NCI-H748 treated with DMSO at 0.1 percent for 48 hours (cell line): ENCODE measurements at places on chromosomes 13 and 19.

DNA sequence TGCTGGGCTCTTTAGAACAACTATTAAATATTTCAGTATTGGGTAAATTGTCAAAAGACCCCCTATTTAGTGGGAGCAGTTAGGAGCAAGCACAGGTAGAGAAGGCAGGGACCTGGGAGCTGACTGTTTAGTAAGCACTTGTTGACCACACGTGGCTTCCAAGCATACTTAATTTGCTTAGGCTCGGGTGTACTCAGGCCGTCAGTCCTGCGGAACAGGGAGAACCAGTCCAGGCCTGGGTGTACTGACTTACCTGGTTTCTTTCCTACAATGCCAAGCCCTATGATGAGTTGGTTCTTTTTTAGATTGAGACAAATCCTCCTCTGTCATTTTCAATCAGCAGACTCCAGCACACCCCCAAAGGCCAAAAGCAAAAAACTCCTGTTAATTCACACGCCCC is 90.0 kb downstream of the WDFY2 start:
- DNase-seq = no peak

DNA sequence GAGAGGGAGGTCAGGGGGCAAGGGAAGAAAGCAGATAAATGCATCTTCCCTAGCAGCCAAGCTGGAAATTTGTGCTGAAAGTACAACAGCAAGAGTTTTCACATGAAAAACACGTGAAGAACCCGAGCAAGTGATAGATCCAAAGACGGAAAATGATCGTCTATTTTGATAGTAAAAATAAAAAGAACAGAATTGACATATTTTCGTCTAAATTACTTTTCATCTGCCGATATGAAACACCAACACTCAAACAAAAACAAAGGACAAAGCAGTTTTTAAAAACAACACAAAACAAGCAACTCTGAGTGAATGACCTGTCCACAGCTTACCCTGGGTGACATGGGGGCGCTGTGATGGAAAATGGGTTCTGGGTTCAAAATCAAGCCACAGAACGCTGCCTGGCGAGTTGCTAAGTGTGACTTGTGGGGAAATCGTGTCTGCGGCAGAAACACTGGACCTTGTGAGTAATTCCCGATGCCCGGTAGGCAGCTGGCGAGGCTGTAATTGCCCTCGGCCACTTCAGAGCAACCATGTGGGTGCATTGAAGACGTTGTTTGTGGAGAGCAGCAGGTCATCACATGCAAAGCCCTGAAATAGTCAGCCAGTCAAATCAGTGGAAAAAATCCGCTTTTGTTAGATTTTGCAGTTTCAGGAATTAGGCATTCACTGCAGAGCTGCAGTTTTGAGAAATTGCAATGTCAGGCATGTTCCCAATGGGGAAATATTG is 7.4 kb downstream of the SOX1 start:
- DNase-seq = peak; percentile 58

GRCh38 chr19:56145698-56146097 is 4.6 kb downstream of the ZNF444 start:
- no peak for DNase-seq

DNA sequence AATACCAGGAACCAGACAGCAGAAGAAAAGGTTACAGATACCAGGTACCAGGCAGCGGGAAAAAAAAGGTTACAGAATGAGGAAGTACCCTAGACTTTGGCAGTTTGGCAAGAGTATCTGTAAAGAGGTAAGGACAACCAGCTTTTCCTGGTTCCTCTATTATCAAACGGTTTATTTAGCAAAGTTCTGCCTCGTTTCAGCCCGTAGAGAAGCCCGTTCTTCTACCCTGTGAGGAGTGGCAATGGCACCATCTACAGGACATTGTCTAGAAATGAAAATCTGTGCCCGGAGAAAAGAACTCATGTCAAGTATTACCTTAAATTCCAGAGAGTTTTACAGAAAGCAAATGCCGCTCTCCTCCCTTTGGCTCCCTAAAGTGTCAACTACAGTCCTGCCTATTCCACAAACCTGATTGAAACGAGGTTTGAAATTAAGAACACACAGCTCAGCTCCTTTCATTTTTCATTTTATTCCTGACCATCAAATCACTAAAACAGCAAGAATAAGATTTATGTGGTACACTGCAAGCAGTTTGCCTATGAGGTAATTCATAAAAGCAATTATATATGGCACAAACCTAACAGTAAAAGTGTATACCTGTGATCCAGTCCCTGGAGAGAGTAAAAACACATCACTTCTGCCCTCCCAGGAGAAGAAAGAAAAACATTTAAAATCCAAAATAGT is 226.3 kb downstream of the SLC7A1 start:
- DNase-seq = peak; percentile 73

- no peak for DNase-seq
These were observed 11.9 kb downstream of the EPS8L1 start for GRCh38 chr19:55087542-55087901.

DNA sequence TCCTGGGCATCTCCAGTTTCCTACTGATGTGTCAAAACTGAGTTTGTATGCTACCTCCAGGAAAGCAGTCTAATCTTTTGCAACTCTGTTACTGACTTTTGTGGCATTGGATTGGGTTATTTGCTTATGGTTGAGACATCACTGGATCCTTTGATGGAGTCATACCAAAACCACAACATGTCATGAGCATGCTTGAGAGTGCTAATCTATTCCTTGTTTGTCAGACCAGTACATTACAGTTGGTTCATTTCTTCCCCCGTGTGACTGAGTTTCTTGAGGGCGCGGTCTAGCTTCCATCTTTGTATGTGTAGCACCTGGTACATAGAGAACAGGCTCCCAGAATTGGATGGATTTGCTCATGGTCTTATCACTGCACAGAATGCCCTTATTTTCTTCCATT is 43.2 kb downstream of the SUGT1 start:
- no peak for DNase-seq

GRCh38 chr19:34504809-34505291 is 23.3 kb downstream of the WTIP start:
- no peak for DNase-seq

DNA sequence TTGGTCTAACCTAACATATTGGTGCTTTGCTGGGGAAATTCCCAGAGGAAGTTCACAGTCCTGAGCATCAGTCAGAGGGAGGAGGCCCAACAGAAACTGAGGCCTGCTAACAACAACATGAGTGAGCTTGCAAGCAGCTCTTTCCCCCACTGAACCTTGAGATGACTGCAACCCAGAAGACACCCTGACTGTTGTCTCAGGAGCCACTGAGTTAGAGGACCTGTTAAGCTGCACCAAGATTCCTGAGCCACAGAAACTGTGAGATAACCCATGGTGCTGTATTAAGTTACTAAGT is 193.2 kb upstream of the UBL3 start:
- DNase-seq = no peak
